NCI-H2081 treated with DMSO at 0.1 percent for 48 hours (cell line): ENCODE measurements at places on chromosomes 4 and X.

DNA sequence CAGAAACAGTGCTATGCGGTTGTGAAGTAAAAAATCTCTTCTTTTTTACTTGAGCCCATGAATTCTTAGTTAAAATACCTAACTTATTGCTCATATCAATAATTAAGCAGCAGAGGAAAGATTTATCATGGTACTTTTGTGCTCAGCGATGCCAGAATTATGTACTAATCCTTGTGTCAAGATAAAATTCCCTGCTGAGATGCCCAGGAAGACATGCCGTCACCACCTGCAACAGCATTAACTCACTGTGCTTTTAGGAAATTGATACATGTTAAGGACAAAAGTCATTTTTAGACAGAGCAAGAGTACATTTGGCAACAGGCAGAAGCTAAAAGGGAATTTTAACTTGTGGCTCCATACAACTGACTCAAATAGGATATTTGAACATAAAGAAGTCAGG is 138.9 kb downstream of the NPNT start:
- DNase-seq: no peak

DNA sequence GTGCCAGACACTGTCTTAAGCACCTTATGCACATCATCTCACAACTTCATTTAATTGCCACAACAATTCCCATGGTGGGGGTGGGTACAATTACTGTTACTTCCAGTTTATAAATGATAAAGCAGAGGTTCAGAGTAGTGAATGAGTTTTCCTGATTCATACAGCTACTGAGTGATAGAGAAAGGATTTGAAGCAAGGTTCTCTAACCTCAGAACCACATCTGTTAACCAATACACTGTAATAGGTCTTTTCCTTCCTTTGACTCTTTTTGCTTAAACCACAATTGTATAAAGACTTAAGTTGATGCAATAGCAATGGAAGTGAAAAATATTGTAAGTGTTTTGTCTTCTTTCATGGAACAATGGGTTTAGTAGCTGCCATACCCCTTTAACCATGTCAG is 43.5 kb upstream of the PAK3 start:
- no peak for DNase-seq

- no peak for DNase-seq
These were observed 120.3 kb upstream of the KLHL4 start for GRCh38 chrX:87397103-87397886.

DNA sequence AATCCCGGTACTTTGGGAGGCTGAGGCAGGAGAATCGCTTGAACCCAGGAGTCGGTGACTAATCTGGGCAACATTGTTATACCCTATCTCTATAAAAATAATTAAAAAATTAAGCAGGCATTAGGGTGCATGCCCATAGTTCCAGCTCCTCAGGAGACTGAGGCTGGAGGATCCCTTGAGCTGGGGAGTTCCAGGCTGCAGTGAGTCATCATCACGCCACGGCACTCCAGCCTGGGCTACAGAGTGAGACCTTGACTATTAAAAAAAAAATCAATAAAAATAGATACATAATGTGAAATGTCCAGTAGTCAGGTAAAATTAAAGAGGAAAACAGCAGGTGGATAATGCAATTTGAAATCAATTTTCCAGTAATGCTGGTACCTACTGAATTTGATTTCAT is 14.6 kb downstream of the ADGRL3 start:
- no peak for DNase-seq

- no peak for DNase-seq
These were observed 35.2 kb downstream of the SLC10A7 start for GRCh38 chr4:146486565-146486964.
